ENCODE measurements at places on chromosomes 5 and 9.

DNA sequence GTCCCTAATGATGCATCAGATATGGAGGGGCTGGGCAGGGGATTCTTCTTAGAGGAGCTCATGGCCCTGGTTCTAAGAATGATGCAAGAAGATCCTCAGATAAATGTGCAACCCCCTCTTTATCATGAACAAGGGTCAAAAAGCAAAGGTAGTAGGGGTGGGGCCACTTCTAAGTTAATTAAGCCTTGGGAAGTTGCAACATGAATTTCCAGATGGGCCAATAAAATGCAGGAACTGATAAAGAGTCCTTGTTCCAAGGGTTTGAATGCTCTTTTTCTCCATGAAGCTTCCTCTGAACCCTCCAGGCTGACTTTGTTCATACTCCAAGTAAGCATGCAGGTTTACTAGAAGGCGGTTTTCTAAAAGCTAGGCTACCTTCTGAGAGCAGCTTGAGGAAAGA, 25.6 kb downstream of the PCA3 start:
- no peak for DNase-seq

- DNase-seq, result no peak
Measured at GRCh38 chr5:40550481-40550880, 129.2 kb upstream of the PTGER4 start.

GRCh38 chr9:125243792-125244260, 2.7 kb upstream of the HSPA5 start:
- no peak for DNase-seq

DNA sequence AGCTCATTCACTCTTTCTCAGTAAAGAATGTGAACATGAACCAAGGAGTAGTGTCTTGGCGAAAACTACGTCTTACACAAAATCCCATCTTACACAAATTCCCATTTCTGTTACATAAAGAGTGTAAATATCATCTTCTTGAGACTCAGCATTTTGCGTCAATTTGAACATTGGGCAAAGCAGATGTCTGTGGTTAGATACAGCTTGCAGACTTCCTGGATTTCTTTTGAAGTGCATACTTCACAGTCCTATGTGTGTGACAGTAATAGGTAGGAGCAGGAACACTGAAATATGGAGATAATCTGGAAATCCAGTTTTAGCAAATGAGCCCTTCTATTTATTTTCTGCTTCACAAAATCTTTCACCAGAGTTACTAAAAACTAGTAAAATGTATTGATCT, 58.8 kb downstream of the C6 start:
- DNase-seq, result no peak
